ENCODE measurements at places on chromosomes 1 and 21. TPM values are rescaled to one million over a fixed set of nuclear protein-coding genes. Genes with fewer than 3 reads are reported as not detected.

C1QC gene
- not detected for total RNA-seq

LY9 gene
- 367 TPM for total RNA-seq

OR6N1 gene
- total RNA-seq: not detected

LYPD8 gene
- not detected for total RNA-seq

SGIP1 gene
- total RNA-seq: not detected

PTGFR gene
- not detected for total RNA-seq

TINAGL1 gene
- not detected for total RNA-seq

NEXN gene
- total RNA-seq: 0.39 TPM

OR2M3 gene
- not detected for total RNA-seq

DNA sequence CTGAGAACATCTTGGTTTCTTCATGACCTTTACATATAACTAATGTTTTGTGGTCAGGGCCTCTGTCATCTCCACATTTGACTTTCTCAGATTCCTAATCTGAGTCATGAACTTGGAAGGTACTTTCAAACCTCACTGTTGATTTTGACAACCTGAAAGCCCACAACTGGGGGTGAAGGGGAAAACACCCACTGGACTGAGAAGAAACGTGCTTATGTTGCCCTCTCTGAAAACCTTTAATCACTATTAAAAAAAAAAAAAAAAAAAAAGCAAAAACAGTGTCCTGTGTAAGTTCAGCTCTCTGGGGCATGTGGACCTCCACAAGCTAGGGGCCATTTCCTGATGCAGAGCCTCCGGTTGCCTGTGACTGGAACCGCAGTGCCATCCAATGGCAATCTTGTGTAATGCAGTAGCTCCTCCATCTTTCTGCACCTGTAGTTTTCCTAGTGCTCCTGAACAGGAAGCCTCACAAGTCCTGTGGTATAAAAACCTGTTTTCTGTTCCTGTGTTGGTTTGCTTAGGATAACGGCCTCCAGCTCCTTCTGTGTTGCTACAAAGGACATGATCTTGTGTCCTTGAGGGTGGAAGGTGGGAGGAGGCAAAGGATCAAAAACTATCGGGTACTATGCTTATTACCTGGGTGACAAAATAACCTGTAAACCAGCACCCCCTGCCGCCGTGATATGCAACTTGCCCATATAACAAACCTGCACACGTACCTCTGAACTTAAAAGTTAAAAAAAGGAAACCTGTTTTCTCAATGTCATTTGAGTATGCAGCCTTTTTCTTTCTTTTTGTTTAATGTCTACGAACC is 124.5 kb downstream of the ZNF648 start:
- H3K27ac ChIP-seq: no peak overlapping the region
- H3K4me3 ChIP-seq: no peak overlapping the region
- no peaks in the 10 kb centered on the region for H3K36me3 ChIP-seq
- peak; percentile 44 for DNase-seq
- H3K27me3 ChIP-seq: no peaks in the 10 kb centered on the region
- no peaks in the 10 kb centered on the region for H3K4me1 ChIP-seq

DNA sequence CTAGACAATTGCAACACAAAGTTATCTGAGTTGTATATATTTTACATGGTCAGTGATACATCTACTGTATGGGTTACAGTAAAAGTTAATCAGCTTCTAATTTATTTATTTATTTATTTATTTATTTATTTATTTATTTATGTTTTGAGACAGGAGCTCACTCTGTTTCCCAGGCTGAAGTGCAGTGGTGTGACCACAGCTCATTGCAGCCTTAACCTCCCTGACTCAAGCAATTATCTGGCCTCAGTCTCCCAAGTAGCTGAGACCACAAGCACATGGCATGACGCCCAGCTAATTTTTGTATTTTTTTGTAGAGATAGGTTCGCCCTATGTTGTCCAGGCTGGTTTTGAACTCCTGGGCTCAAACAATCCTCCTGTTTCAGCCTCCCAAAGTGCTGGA is 241.6 kb downstream of the PTPRC start:
- no peak overlapping the region for H3K27ac ChIP-seq
- H3K4me1 ChIP-seq: no peaks in the 10 kb centered on the region
- DNase-seq: no peak
- no peak overlapping the region for H3K4me3 ChIP-seq

DNA sequence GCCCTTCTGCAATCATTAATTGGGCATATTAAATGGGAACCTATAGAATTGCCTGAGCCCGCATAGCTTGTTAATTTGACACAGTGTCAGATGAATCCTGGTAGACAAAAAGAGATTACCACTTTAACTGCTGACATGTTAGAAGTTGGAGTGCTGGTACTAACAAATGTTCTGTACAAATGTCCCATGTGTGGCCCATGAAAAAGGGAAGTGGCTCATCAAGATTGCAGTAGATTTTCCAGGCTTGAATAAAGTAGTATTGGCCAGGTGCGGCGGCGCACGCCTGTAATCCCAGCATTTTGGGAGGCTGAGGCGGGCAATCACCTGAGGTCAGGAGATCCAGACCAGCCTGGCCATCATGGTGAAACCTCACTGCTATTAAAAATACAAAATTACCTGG is 45.6 kb downstream of the GNPAT start:
- H3K27me3 ChIP-seq: no peaks in the 10 kb centered on the region
- no peak overlapping the region for H3K27ac ChIP-seq
- H3K4me1 ChIP-seq: no peaks in the 10 kb centered on the region
- H3K4me3 ChIP-seq: no peak overlapping the region
- H3K36me3 ChIP-seq: no peaks in the 10 kb centered on the region

DNA sequence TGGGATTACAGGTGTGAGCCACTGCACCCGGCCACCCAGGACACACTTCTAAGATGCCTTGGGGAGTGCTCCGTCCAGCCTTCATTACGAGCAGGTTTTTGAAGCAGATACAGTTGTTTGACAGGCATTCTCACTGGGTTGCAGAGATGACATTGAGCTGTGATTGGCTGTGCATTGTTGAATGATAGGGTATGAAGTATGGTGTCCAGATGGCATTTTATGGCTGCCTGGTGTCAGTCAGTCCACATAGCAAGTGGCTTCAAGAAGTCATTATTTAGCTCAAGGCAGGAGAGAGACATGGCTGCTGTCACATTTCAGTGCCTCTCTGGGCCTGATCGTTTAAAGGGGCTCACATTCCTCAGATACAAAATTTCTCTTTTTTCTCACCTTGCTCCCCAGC is 14.8 kb upstream of the PADI2 start:
- DNase-seq: no peak
- H3K27ac ChIP-seq: no peak overlapping the region
- H3K4me3 ChIP-seq: no peak overlapping the region
- H3K27me3 ChIP-seq: peaks cover 5% of the 10 kb centered on the region

DNA sequence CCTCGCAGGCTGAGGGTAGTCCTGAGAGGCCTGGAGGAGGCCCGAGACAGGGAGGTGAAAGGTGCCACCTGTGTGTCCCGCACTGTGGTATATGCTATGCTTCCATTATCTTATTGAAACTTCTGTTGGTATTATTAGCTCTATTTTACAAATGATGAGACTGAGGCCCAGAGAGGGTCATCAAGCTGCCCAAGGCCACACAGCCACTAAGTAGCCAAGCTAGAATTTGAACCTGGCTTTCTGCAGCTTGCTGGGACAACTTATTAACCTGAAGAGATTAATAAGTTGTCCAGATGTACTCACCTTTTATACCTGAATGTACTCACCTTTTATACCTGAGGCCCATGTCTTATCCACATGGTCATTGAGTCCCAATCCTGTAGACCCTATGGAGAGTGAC is 83.0 kb downstream of the EPHB2 start:
- H3K4me3 ChIP-seq: no peak overlapping the region
- no peaks in the 10 kb centered on the region for H3K27me3 ChIP-seq
- no peaks in the 10 kb centered on the region for H3K4me1 ChIP-seq
- no peak overlapping the region for H3K27ac ChIP-seq
- no peak for DNase-seq

GRCh38 chr1:227895828-227896685 is 51.7 kb downstream of the WNT9A start:
- no peak overlapping the region for H3K4me3 ChIP-seq
- H3K36me3 ChIP-seq: no peaks in the 10 kb centered on the region
- H3K27ac ChIP-seq: no peak overlapping the region
- DNase-seq: no peak
- H3K4me1 ChIP-seq: no peaks in the 10 kb centered on the region
- H3K27me3 ChIP-seq: no peaks in the 10 kb centered on the region

- H3K4me1 ChIP-seq: no peaks in the 10 kb centered on the region
- no peaks in the 10 kb centered on the region for H3K27me3 ChIP-seq
- no peak overlapping the region for H3K4me3 ChIP-seq
- no peak for DNase-seq
Observed at GRCh38 chr1:169207797-169208520, 101.5 kb downstream of the ATP1B1 start.

DNA sequence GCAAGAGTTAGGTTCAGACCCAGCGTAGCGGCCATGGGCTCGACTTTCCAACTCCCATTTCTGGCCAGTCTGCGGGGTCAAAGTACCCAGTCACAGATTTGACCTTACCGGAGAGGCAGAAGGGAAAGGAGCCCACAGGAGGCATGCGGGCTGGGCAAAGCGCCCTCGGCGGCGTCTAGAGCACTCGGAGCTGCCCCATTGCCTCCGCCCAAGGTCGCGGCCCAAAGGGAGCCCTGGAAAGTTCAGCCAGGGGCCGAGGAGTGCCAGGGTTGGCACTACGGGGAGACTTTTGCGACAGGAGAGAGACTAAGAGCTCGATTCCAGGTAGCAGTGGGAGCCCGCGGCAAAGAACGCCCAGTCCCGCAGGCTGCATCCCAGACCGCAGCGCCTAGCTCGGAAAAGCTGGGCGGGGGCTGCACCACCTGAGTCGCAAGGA is 896 bp downstream of the KANK4 start:
- H3K4me3 ChIP-seq: no peak overlapping the region
- no peaks in the 10 kb centered on the region for H3K4me1 ChIP-seq
- no peaks in the 10 kb centered on the region for H3K36me3 ChIP-seq
- no peaks in the 10 kb centered on the region for H3K27me3 ChIP-seq
- DNase-seq: no peak

DNA sequence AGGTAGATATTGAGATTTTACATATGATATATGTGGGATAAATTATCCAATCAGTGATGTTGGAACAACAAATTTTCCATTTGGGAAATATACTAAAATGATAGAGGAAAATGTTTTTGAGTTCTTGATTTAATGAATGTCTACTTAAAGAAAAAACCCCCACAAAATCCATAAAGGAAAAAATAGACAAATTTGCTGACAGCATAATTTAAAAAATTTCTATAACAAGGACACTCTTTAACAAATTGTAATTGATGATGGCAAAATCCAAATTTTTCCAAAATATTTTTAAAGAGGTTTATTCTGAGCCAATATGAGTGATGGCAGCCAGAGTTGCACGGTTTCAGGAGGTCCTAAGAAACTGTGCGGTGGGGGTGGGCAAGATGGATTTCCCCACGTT is 51.9 kb upstream of the RHOU start:
- H3K36me3 ChIP-seq: no peaks in the 10 kb centered on the region
- no peak overlapping the region for H3K27ac ChIP-seq
- no peaks in the 10 kb centered on the region for H3K4me1 ChIP-seq
- H3K4me3 ChIP-seq: no peak overlapping the region

GRCh38 chr1:145918144-145918991 is at the start of gene PEX11B:
Gene PEX11B, minus strand, starts transcription at chr1:145918717. Its CDS starts 29 bp downstream, at chr1:145918688.
- DNase-seq: peak; percentile 97
- H3K4me1 ChIP-seq: peaks cover 24% of the 10 kb centered on the region
- H3K27me3 ChIP-seq: no peaks in the 10 kb centered on the region
- H3K36me3 ChIP-seq: no peaks in the 10 kb centered on the region

GRCh38 chr1:186535388-186536133 is 74.6 kb upstream of the PDC start:
- H3K4me3 ChIP-seq: no peak overlapping the region
- no peaks in the 10 kb centered on the region for H3K27me3 ChIP-seq
- no peak for DNase-seq
- H3K4me1 ChIP-seq: no peaks in the 10 kb centered on the region
- H3K36me3 ChIP-seq: no peaks in the 10 kb centered on the region

- H3K4me1 ChIP-seq: peaks cover 40% of the 10 kb centered on the region
- no peak for DNase-seq
- H3K36me3 ChIP-seq: no peaks in the 10 kb centered on the region
- H3K27me3 ChIP-seq: no peaks in the 10 kb centered on the region
Observed at GRCh38 chr1:153790313-153790965, 15.2 kb downstream of the SLC27A3 start.

- no peak overlapping the region for H3K27ac ChIP-seq
- DNase-seq: no peak
- H3K4me1 ChIP-seq: no peaks in the 10 kb centered on the region
- H3K36me3 ChIP-seq: no peaks in the 10 kb centered on the region
- H3K4me3 ChIP-seq: no peak overlapping the region
Observed at GRCh38 chr1:169959686-169960085, 66.0 kb upstream of the SCYL3 start.

DNA sequence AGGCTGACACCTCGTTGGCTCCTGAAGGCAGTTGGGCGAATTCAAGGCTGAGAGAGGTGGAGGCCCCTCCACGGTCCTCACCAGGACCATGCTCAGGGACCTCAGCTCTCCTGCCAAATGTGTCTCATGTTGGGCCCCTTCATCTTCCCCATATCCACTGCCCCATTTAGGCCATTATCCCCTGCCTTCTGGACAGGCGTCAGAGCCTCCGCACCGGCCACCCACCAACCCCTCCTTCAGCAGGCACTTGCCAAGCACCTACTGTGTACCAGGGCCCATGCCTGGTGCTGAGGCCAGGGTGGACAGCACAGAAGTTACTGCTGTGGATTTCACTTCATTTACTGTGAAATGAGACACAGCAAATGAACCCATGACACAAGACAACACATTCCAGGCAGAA is 325.8 kb downstream of the MATN1 start:
- no peaks in the 10 kb centered on the region for H3K27me3 ChIP-seq
- no peaks in the 10 kb centered on the region for H3K36me3 ChIP-seq
- H3K4me3 ChIP-seq: no peak overlapping the region
- H3K27ac ChIP-seq: no peak overlapping the region

Data from B cell (primary cell).